ENCODE measurements at places on chromosomes 2 and 18.
A peak's percentile ranks its signal among the peaks of the same experiment; 100 is the strongest.

DNA sequence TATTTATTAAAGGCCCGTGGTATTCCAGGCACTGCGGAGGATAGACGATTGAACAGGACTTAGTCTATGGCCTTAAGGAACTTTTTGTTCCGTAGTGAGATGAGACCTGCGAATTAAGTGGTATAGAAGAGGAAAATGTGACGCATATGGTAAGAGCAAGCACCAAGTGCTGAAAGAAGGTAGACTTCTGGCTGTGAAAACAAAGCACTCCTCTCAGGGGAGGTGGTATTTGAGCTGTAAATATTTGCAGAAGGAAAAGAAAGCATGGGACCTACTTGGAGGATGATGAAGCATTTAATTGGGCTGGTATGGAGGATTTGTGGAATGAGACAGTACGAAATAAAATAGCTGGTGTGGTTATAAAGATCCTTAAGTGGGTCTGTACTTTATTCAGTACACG, 62.5 kb downstream of the GPR39 start:
- no peak for DNase-seq

DNA sequence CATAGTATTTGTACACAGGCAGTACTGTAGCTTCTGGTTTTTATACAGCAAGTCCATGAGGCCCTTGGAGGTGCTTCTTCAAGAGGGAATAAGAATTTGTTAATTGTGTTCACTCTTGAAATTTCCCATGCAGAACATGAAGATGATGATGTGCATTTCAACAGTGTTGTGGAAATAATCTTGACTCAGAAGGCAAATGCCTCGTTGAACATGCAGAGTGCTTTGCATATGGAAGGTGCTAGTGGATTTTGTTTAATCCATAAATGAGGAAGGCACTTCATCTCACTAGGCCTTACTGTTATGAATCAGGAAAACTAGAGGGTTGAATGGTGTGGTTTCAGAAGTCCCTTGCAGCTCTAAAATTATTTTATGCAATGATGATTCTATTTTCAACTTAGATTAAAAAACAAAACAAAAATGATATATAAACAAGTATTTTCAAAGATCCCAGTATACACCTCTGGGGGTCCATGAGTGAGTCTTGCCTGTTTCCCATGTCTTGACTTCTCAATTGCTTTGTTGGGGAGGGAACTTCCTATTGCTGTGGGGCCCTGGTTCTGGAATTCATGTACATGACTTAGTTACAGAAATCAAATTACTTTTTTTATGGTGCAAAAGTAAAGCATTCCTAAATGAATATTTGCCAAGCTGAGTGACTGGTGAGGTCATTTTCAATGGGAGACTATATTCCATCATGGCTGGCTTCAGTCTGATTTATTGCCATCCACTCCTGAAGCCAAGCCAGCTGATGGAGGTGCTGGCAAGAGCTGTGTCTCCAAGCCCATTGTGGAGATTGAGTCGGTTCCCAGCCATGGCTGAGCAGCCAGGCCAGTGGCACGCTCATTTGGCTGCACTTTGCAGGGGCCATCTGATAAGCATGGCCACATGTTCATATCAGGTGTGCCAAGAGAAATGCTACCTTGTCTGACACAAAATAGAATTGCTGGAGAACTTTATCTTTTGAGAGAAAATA, 56.5 kb downstream of the MGAT5 start:
- no peak for DNase-seq

- no peak for DNase-seq
Observed at GRCh38 chr18:31230495-31230894, 67.8 kb upstream of the DSC1 start.

DNA sequence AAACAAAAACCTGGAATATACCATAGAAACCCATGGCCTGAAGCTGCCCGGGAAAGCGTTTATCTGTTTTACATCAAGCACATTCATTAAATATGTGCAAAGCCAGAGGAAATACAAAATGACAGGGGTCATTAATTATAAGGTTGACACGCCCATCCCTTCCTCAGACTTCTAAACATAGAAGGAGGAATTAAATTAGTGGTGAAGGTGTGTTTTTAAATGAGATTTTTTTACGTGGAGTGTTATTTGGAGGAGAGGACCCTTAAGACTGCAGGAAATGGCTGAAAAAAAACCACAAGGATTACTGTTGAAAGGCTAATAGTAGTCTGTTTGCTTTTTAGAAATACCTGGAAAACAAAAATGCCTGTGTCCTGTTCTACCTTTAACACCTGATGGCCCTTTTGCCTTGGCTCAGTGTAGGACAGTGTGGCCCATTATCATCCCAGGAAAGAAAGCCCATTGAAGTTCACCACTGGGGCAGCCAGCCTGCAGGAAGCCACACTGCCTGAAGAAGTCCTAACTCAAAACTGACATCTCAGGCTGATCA, 123.2 kb downstream of the EPHA4 start:
- DNase-seq: no peak

GRCh38 chr18:79988071-79988450, 302 bp downstream of the TXNL4A start:
- peak; percentile 38 for DNase-seq

- no peak for DNase-seq
Observed at GRCh38 chr2:84959095-84959565, 11.8 kb upstream of the KCMF1 start.

GRCh38 chr2:234564699-234565098, 67.8 kb upstream of the ARL4C start:
- no peak for DNase-seq

GRCh38 chr2:27021253-27022049, 11.3 kb upstream of the TMEM214 start:
- DNase-seq: peak; percentile 37

DNA sequence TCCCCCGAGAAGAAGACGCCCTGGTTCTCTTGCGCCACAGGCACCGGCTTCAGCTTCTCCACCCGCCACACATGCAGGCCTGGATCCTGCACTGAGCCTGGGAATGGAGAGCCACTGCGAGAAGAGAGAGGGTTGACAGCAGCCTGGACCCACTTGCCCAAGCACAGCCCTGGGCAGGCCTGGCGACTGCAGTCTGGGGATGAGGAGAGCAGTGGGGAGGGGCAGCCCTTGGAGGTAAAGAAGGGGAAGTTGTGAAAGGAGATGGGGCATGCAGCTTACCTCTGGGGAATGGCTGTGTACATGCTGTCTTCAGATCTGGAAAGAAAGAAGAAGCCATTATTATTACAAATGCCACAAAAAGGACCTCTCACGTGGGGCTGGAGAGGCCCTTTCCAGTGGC, 8.3 kb downstream of the CAPG start:
- DNase-seq: no peak

DNA sequence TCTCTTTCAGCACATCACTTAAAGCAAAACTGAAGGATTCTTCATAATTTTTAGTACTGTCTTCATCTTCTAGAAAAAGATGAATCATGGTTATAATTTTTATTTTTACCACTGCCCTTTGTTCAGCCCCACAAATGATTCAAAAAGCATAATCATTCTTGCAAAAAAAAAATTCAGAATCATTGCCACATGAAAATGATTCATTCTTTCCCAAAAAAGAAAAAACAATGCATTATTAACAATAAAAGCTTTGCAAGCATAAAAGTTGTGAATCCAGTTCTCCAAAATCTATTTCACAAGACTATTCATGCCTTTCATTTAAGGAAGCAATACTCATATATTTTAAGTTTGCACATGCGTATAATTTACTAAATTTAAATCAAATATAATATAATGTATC, 204.8 kb downstream of the RBM43 start:
- no peak for DNase-seq

- no peak for DNase-seq
Observed at GRCh38 chr2:167271932-167272331, 383.7 kb downstream of the XIRP2 start.

- DNase-seq: no peak
Observed at GRCh38 chr2:96324721-96325040, 436 bp upstream of the ITPRIPL1 start.

GRCh38 chr18:28905509-28905908, 728.6 kb upstream of the CDH2 start:
- no peak for DNase-seq

DNA sequence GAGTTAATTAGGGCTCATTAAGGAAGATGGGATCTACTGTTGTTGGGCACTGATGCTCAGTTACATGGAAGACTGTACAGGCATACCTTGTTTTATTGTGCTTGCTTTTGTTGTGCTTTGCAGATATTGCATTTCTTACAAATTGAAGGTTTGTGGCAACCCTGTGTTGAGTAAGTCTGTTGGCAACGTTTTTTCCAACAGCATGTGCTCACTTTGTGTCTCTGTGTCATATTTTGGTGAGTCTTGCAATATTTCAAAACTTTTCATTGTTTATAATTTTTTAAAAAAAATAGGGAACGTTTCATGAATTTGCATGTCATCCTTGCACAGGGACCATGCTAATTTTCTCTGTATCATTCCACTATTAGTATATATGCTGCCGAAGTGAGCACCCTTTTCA, 15.6 kb downstream of the PHLPP1 start:
- DNase-seq: no peak

DNA sequence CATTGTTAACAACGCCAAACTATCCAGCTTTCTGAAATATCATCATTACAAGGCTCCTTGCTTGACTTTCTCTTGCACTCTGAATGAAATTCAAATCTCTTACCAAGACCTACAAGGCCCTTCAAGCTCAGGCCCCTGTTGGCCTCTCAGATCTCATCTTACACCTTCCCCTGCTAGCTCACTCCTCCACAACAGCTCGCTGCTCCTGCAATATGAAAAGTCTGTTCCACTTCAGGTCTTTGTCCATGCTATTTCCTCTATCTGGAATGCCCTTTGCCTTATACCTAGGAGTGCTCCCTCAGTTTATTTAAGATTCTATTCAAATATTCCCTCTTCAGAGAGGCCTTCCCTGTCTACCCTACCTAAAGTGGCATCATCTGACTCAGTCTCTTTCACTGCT, 91.7 kb downstream of the SESTD1 start:
- DNase-seq: no peak

GRCh38 chr2:144776766-144777165, 256.8 kb upstream of the ZEB2 start:
- DNase-seq: no peak

DNA sequence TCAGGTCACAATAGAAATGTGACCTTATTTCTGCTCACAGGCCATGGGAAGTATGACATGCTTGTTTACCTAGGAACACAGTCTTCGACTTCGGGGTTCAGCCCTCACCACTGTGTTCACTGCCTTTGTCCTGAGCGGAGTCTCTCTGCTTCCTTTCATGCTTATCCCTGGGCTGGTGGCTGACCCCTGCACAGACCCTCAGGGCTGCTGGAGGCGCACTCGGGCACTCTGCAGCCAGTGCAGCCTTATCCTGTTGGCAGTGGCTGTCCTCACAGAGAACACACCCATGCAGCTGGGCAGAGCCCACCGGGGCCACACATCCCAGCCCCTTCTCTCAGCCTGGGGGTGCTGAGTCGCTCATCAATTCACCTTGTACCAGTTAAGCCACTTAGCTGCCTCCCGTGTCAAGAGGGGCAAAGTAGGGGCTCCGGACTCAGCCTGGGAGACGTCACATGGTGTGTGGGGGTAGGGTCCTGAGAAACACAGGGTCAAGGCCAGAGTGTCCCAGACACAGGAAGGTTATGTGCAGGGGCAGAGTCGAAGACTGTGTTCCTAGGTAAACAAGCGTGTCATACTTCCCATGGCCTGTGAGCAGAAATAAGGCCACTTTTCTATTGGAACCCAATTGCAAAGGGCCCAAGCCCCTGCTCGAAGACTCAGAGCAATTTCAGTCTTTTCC, 107.5 kb downstream of the FAM210A start:
- DNase-seq: no peak

DNA sequence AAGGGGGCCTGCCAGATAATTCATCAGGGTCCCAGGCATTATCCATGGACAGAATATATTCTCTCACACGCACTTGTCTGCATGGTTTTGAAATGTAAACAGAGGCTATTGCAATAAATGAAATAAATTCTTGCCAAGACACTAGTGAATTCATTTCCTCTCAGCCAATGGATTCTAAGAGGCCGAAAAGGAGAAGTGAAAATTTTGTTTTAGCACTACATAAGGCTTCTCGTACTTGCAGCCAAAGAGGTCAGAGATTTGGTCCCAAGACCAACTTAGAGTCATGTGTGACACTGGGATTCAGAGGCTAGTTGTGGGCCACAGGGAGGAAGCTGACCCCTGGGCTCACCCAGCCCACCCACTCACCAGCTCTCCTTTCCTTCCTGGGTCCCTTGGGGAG, 184.1 kb upstream of the GLI2 start:
- DNase-seq: no peak

- DNase-seq: no peak
Observed at GRCh38 chr2:111712361-111712760, 171.6 kb downstream of the ANAPC1 start.

DNA sequence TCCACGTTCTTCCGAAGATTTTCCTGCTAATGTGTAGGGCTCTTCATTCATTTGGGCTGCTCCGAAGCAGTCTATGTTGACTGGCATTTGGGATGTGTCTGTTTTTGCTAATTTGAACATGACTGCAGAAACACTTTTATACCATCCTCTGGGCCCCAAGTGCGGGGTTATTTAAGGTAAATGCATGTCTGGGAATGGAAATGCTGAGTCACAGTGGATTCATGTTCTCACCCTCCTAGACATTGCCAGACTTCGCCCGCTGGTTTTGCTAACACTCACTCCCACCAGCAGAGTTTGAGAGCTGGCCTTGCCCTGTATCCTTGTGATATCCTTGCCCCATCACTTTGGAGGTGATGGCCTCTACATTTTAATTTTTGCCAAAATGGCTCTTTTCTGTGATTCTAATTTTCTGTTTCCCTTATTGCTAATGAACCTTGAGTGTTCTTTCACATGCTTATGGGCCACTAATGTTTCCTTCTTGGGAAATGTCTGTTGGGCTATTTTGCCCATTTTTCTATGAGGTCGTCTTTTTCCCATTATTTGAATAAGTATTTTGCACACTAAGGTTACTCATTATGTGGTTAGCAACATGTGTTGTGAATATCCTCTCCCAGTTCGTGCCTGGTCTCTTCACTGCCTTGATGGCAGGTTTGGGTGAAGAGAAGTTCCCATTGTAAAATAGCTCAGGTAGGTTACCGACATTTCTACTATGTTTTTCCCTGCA, 204.1 kb downstream of the GLI2 start:
- DNase-seq: no peak

DNA sequence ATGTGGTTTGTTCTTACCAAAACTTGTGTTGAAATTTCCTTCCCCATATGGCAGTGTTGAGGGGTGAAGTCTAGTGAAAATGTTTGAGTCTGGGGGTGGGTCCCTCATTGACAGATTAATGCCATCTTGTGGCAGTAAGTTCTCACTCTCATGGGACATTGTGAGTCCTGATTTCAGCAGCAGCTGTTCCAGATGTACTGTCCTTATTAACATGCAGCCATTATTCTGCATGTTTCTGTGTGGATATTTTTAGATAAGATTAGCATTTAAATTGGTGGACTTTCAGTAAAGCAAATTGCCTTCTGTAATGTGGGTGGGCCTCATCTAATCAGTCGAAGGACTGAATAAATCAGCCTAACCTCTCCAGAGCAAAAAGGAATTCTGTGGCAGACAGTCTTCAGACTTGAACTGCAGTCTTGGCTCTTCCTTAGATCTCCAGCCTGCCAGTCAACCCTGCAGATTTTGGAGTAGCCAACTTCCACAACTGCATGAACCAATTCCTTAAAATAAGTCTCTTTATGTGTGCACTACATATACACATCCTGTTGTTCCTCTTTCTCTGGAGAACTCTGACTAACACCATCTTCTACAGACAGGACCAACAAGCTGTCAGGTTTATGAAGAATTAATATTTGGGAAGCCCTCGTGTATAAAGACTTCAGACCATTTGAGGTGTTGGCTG, 138.7 kb upstream of the ZNF516 start:
- DNase-seq: no peak

GRCh38 chr2:201779901-201780673, 646 bp downstream of the ALS2 start:
- DNase-seq: peak; percentile 12

GRCh38 chr2:73290049-73290839, 3.1 kb downstream of the EGR4 start:
- peak; percentile 17 for DNase-seq

GRCh38 chr2:168320267-168320666, 72.9 kb upstream of the STK39 start:
- DNase-seq: no peak

All from mucosa of gallbladder (tissue), 1 donor.